ENCODE measurements at places on chromosomes 12 and 14.

DNA sequence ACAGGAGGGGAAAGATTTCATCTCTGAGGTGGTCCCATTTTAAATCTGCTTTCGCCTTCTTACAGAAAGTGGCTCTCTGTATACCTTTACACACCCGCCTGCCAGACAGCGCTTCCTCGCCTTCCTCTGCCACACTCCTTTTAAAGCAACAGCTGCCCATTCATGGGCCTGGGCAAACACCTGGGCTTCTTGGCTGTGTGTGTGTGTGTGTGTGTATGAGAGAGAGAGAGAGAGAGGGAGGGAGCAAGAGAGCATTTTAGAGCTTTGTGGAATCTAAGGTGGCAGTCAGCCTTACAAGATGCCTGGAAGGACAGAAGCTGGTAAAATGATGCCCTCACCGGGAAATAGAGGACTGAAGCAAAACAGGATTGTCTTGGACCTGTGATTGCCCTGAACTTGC lies 20.0 kb downstream of the PTHLH start:
- no peak for DNase-seq

DNA sequence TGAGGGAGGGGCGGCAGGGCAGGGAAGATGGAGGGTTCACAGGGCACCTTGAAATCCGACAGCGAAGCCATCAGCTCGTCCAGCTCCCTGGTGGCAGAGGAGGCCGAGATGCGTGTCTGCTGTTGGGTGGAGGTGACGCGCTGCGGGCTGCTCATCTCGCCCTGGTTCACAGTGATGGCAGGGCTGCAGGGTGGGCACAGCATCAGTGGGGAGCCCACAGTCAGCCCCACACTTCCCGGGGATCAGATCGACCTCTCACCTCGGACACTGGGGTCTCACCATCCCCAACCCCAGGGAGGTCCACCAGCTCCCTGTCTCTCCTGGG lies 20.6 kb upstream of the RPLP0 start:
- no peak for DNase-seq

GRCh38 chr14:76090616-76091391 lies 60.9 kb upstream of the GPATCH2L start:
- peak; percentile 46 for DNase-seq

- DNase-seq, result no peak
Observed at GRCh38 chr12:56922031-56922430, 12.2 kb downstream of the SDR9C7 start.

- DNase-seq, result no peak
Observed at GRCh38 chr12:109744026-109744425, 30.4 kb downstream of the FAM222A start.

DNA sequence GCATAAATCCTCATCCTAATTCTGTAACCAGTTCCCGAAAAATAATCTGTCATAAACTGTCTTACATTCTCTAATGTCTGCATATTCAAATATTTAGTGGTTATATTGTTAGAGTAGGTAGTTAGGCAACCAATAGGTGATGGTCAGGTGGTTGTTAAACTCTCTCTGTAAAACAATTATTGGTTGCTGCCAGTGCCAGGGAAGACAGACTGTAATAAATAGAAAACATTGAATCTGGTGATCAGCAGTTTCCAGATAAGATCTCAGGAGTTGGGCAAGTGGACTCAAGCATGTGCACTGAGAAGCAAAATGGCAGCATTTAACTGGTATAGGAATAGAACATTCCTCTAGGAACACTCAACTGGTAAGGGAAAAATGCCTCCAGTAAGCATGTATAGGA lies 325.5 kb downstream of the ACSS3 start:
- no peak for DNase-seq

DNA sequence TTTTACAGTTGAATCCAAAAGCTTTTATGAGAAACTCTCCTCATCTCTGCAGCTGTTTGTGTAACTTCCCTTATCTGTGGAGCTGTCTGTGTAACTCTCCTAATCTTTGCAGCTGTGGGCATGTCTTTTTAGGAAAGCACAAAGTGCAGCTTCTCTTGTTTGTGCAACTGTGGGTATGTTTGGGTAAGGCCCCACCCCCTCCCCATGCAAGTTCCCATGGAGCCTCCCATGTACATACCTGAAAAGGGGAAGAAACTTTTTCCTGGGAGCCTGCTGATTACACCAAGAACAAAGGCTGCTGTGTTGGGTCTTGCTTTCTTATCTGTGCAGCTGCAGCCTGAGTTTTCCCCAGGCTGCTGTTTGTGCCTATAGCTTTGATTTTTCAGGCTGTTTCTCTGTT lies 42.7 kb upstream of the CDKN3 start:
- no peak for DNase-seq

DNA sequence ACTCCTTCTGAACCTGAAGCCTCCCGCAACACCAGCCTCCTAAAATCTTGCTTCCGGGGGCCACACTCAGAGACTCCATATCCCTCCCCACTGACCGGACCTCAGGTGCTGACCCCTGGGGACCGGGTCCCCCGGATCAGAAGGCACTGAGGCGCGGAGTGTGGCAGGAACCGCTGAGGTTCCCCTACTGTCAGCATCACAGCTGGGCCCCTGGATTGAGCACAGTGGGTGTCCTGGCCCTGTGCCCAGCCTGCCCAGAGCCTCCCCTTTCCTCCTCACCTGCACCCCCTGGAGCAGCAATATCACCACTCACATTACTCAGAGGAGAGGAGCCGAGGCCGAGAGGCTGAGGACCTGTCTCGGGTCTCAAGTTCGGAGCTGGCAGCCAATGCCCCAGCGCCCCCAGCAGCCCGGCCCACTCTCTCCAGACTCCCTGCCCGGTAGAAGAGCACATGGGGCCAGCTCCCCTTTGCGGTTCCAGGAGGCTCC lies 101.2 kb upstream of the EIF5 start:
- DNase-seq, result no peak

- DNase-seq, result no peak
Observed at GRCh38 chr12:128513831-128514230, 246.9 kb downstream of the TMEM132C start.

GRCh38 chr12:94089891-94090290 lies 58.5 kb upstream of the PLXNC1 start:
- no peak for DNase-seq

DNA sequence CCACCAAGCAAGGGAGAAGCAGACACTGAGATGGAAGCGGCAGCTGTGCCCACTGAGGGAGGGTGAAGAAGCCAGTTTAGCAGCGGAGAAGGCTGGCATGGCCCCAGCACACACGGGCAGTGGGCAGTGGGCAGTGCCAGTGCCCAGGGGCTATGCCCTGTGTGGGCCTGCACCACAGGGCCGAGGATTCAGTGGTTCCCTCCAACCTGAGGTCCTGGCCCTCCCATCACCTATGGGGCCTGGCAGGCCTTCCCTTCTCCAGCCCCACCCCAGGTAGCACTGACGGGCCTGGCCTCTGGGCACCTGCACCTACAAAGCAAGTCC lies 81.1 kb downstream of the ITPK1 start:
- no peak for DNase-seq

DNA sequence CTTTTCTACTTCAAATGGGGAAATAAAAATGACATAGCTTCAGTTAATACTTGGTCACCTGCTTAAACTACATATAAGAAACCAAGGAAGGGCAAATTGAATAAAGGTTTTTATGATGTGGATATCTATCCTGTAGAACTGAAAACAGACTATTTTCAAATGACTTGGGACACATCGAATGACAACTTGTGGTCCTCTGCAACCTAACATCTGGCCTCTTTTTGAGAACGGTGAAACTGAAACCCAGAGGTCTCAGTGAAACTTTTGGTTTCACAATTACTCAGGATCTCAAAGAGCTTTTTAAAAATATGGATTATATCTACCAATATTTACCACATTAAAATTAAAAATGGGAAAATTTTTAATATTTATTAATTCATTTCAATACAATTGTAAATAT lies 65.2 kb downstream of the PPP2R5E start:
- no peak for DNase-seq
